KG1 (cell line): ENCODE measurements at places on chromosomes 6 and 20.

- DNase-seq = no peak
Observed at GRCh38 chr6:71187141-71187540, 101.5 kb upstream of the OGFRL1 start.

DNA sequence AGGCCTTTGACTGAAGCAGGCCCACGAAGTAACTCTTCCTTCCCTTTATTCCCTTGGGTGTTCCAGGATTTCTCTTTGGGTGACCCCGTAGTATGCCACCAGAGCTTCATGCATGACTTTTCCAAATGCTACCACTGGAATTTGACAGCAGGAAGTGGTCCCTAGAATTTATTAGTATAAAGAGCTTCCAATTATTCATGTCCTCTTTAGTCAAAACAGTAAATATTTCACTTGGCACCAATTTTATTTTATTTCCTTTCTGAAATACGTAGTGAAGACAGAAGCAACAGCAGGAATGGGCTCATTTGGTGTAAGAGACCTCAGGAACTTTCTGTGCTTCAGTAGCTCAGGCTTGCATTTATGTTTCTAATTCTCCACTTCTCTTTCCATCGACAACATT is 151.3 kb downstream of the LCA5 start:
- no peak for DNase-seq

DNA sequence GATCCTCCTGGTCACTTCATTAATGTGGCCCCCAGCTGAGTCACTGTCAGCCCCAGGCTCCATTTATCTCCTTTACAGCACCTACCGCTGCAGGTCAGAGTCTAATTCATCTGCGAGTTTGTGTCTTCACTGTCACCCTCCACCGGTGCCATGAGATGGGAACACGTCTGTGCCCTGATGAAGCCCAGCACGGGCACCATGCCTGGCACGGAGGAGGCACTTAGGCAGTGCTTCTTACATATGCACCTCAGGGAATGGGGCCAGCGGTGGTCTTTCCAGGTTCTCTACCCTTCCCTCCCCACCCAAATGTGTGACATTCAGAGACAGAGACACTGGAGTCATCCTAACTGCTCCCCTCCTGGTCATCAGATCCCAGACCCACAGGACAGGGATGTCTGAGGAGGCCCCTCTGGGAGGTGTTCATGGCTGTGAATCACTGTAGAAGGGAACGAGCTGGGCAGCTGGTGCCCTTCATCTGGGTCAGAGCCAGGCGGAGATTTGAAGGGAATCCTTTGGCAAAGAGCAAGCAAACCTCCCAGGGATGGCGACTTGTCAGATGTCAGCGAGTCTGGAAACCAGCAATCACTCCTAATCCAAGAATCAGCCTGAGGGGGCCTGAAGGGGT is 364.6 kb downstream of the PREX1 start:
- DNase-seq = no peak

GRCh38 chr6:7991536-7991935 is 72.7 kb downstream of the BLOC1S5 start:
- no peak for DNase-seq

GRCh38 chr6:6645261-6645917 is 56.9 kb downstream of the LY86 start:
- no peak for DNase-seq

DNA sequence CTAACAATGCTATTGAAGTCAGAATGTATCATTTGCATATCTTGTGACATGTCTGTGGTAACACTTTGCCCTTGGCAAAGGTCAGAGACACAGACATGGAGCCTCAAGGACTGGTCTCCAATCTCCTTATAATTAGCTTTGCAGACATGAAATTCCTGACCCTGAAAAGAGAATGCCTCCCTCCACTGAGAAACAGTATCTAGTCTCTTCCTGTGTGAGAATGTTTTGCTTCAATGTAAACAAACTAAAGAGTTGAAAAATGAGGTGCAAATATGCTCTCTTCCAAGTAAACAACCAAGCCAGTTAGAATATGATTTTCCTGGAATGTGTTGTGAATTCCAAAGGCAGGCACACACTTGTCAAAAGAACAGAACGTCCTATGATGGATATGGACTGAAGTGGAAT is 407.1 kb upstream of the MARCKS start:
- DNase-seq = no peak

GRCh38 chr6:33770124-33770832 is 18.7 kb downstream of the LEMD2 start:
- no peak for DNase-seq

DNA sequence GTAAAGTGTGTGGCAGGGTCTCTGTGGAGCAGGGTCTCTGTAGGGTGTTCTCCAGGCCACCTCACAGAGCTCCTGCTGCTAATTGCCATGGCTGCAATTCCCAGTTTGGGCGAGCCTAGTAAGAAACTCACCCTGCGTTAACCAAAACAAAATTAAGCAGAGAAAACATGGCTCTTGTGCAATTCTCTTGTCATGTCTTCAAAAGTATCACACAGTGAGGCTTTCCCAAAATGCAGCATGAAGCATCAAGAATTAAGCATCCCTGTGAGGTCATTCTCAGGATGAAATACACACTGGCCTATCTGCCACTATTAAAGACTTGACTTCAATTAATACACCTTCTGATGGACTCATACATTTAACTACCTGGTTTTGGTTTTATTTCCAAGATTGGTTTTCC is 72.8 kb downstream of the KIF13A start:
- DNase-seq = no peak

GRCh38 chr6:125477844-125478243 is 176.1 kb upstream of the HDDC2 start:
- no peak for DNase-seq

GRCh38 chr20:44157061-44157460 is 29.9 kb downstream of the JPH2 start:
- no peak for DNase-seq

DNA sequence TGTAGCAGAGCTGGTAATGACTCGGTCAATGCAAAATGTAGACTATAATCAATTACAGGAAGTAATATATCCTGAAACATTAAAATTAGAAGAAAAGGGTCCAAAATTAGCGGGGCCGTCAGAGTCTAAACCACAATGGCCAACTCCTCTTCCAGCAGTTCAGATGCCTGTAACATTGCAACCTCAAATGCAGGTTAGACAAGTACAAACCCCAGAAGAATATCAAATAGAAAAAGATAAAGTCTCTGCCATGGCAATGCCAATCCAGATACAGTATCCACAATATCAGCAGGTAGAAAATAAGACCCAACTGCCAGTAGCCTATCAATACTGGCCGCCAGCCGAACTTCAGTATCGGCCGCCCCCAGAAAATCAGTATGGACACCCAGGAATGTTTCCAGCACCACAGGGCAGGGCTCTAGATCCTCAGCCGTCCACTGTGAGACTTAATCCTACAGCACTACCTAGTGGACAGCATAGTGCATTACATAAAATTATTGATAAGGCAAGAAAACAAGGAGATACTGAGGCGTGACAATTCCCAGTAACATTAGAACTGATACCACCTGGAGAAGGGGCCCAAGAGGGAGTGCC is 158.4 kb downstream of the GPX5 start:
- DNase-seq = no peak

- DNase-seq = no peak
Observed at GRCh38 chr6:161044335-161044734, 52.8 kb downstream of the MAP3K4 start.

- no peak for DNase-seq
Observed at GRCh38 chr20:35776513-35777101, 4.8 kb downstream of the PHF20 start.

DNA sequence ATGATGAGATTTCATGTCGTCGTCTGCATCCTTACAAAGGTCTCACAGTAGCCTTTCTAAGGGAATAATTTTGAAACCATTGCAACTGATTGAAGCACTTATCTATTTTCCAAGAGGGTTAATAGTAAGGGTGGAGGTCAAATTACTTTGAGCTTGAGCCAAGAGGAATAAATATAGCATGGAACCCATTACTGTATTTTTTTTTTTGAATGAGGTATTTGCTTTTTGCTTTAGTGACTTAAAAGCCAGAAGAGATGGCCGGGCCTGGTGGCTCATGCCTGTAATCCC is 78.3 kb downstream of the SCAND1 start:
- no peak for DNase-seq

- no peak for DNase-seq
Observed at GRCh38 chr6:4637691-4638433, 138.3 kb upstream of the CDYL start.

DNA sequence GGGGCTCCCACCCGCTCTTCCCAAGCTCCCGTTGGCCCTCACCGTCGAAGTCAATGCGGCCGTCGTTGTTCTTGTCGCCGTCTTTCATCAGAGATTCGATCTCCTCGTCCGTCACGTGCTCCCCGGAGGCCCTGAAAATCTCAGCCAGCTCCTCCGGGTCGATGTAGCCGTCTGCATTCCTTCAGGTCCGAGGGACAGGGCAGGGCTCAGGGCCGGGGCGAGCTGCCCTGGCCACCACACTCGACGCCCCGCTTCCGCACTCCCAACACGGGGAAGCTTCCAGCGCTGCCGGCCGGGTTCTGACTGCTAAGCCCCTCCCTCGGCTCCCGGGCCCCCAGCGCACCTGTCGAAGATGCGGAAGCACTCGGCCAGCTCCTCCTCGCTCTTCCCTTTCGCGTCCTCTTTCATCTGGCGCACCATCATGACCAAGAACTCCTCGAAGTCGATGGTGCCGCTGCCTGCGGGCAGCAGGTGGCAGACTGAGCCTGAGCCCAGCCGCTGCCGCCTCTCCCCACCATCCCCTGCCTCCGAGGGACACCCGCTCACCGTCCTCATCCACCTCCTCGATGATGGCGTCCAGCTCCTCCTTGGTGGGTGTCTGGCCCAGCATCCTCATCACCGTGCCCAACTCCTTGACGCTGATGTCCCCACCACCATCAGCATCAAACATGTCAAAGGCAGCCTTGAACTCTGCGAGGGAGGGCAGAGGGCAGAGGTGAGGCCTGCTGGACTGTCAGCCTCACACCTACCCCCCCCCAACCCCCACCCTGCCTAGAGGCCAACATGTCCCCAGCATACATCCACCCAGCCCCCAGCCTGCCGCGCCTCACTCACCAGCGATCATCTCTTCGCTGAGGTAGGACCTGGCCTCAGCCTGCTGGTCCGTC is 2.9 kb downstream of the TNNC2 start:
- DNase-seq = no peak

- DNase-seq = no peak
Observed at GRCh38 chr6:31353384-31353945, 3.5 kb downstream of the HLA-B start.

DNA sequence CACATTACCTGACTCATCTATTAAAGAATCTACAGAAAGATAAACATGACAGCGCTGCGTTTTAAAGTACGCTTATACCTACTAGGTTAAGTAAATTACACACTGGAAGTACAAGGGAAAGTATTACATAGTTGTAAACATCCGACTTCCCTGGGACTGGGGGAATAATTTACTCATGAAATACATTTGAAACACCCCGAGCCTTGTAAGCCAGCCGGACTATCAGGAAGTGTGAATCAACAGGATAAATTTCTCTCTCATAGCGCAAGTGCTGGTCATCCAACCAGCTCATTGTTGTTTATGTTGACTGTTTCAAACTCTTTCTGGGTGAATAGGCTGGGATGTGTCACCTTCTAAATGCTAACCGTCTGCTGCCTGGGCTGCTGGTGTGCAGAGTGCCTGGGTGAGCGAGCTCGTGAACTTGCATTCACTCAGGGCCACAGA is 4.9 kb downstream of the BMP6 start:
- DNase-seq = no peak

GRCh38 chr6:53611342-53611741 is 54.2 kb downstream of the KLHL31 start:
- DNase-seq = no peak

DNA sequence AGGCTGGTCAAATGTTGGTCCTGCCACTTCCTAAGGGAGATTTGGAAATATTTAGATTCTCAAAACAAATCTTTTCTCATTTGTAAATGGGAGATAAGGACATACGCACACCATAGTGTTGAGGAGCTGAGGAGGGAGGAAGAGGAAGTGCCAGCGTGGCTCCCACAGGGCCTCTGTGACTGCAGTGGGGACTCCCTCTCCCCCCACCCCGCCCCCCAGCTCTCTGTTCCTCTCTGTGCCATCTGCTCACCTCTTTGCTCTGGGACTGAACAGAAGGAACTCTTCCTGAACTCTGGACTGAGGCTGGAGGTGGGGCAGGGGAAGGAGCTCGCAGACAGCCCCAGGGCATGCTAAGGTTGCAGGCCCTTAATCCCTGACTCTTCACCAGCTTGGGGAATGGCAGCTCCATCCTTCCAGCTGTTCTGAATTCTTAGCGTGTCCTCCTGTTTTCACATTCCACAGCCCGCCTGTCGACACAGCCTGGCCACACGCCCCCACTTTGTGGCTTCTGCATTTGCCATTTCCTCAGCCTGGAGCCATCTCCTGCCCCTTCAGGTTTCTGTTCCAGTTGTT is 11.4 kb downstream of the DDX27 start:
- no peak for DNase-seq

DNA sequence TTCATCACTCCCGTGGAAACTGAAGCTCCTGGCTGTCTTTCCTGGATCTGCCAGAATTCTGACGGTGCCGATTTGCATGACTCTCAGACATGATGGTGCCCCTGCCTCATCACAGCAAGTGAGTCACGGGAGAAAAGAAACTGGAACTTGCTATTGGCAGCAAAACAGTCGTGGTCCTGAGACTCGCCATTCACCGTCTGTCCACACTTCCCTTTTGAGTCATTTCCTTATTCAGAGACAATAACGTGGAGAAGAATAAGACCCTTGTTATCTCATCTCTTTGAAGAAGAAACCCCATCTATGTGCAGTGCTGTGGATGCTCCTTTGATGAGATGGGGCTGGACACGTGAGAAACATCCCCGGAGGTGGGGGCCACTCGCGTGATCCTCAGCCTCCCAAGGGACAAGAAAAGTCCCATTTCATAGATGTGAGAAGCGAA is 4.2 kb downstream of the GPR31 start:
- no peak for DNase-seq

- DNase-seq = no peak
Observed at GRCh38 chr6:19322691-19323485, 514.3 kb upstream of the ID4 start.

GRCh38 chr20:4581838-4582237 is 139.9 kb upstream of the PRND start:
- DNase-seq = no peak

GRCh38 chr6:11245381-11246256 is 13.2 kb upstream of the NEDD9 start:
- no peak for DNase-seq

- DNase-seq = no peak
Observed at GRCh38 chr6:84078335-84078734, 44.8 kb downstream of the MRAP2 start.

- no peak for DNase-seq
Observed at GRCh38 chr6:54698974-54699373, 147.6 kb upstream of the FAM83B start.

- DNase-seq = no peak
Observed at GRCh38 chr20:18712131-18712530, 101.5 kb upstream of the SCP2D1 start.

- no peak for DNase-seq
Observed at GRCh38 chr6:101296169-101296960, 97.1 kb upstream of the GRIK2 start.

DNA sequence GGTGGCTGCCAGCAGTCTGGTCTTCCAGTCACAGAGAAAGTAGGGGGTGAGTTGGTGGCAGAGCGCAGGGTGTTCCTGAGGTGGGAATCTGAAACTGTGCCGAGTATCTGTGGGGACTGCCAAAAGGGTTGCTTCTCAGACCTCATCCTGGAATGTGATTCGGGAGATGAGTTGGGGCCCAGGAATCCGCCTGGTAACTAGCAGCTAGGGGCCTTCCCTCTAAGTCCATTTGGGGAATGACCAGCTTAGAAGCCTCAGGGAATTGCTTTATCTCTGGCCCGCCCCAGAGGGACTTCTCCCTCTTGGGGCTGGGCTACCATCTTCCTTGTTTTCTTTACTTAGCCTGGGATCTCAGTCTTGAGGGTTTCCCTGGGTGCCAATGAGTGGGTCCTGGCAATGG is 49.6 kb downstream of the MOCS1 start:
- DNase-seq = no peak
